Left lung (tissue), 14 donors: ENCODE measurements at places on chromosomes 12 and 14. TPM values are rescaled to one million over a fixed set of nuclear protein-coding genes. Genes with fewer than 3 reads are reported as not detected.

DNA sequence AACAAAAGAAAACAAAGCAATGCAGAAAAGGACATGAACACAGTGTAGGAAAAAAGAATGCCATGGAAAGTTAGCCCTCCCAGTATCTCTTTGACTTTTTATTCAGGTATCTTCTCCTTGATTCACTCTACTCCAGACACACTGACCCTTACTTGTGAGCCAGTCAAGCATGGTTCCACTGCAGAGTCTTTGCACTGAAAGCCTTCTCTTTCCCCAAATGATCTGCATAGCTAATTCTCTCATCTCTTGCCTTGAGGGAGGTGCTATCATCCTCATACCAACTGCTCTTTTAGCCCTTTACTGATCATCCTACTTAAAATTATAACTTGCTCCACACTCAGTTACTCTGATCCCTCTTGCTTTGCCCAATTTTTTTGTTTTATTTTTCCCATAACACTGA lies 101.2 kb upstream of the SLC16A7 start:
- no peak for DNase-seq

The NID2 gene
- total RNA-seq, result 25.0 TPM

GRCh38 chr12:6221146-6221545 lies 20.9 kb downstream of the CD9 start:
- DNase-seq, result no peak

DNA sequence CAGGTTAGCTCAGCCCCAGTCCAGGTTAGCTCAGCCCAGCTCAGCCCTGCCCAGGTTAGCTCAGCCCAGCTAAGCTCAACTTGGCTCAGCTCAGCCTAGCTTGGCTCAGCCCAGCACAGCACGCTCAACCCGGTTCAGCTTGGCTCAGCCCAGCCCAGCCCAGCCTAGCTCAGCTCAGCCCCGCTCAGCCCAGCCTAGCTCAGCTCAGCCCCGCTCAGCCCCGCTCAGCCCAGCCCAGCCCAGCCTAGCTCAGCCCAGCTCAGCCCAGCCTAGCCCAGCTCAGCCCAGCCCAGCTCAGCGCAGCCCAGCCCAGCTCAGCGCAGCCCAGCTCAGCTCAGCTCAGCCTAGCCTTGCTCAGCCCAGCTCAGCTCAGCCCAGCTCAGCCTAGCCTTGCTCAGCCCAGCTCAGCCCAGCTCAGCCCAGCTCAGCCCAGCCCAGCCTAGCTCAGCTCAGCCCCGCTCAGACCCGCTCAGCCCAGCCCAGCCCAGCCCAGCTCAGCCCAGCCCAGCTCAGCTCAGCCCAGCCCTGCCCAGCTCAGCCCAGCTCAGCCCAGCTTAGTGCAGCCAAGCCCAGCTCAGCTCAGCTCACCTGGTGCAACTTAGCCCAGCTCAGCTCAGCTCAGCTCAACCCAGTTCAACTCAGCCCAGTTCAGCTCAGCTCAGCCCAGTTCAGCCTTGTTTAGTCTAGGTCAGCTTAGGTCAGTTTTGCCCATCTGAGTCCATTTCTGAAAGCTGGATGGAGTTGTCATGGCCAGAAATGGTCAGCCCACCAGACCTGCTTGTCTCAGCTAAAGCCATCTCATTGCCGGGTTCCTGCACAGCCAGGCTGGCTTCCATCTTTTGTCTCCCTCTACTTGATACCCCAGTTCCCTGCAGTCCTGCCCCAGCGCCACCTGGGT lies 333.6 kb downstream of the TMEM121 start:
- no peak for DNase-seq

The KRT3 gene
- not detected for total RNA-seq

The KLHL33 gene
- 0.31 TPM for total RNA-seq

- peak; percentile 26 for DNase-seq
Measured at GRCh38 chr12:66352197-66352596, 49.9 kb downstream of the HELB start.

The PSMB5 gene
- total RNA-seq, result 114 TPM

The SIRT4 gene
- 2.3 TPM for total RNA-seq

The SYNDIG1L gene
- 0.87 TPM for total RNA-seq

The CFAP54 gene
- 1.1 TPM for total RNA-seq

The ALG10B gene
- total RNA-seq, result 9.3 TPM

The ESR2 gene
- 0.58 TPM for total RNA-seq

DNA sequence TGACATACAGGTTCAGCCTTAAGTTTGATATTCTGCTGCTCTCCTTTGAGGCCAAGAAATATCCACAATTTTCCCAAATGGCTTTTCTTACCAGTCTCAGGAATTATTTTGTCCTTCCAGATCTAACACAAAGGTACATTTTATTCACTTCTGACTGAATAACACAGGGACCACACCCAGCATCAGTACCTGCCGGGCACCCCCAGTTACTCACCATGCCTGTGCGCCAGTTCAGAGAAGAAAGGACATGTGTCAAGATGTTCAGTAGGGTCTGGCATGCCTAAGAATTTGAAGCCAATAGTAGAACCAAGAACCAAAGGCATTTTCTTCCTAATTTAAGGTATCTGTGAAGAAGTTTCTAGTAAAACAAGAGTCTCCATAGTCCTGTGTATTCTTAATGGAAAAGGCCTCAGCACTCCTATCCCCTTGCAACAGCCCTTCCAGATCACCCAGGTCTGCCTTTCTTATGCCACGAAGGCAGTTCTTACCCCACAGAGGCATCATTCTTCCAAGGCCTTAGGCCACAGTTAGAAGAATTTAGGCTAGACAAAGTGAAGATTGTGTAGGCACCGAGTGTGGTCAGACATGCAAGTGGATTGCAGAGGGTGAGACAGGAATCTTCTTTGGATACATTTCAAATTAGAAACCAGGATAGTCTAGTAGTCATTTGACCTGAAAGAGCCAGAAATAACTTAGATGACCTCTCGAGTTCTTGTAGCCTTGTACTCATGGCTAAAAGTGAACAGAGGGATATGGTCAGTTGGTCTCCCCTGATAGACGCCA lies 140.1 kb upstream of the HIF1A start:
- DNase-seq, result no peak

DNA sequence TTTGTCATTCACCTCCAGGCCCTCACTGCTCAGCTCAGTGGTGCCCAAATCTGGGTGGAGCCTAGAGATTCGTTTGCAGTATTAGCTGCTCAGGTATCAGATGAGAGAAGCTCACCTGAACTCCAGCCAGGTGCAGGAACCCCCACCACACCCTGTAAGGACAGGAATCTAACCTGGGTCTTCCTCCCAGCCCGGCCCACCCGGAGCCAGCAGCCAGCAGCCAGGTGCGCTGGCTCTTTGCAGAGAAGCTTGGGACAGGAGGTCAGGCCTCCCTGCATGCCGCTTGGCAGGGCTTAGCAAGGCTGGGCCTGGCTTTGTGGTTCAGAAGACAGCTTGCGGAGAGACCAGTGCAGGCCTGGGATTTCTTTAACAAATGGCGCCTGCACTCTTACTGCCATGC lies 125.6 kb upstream of the MYL2 start:
- no peak for DNase-seq

DNA sequence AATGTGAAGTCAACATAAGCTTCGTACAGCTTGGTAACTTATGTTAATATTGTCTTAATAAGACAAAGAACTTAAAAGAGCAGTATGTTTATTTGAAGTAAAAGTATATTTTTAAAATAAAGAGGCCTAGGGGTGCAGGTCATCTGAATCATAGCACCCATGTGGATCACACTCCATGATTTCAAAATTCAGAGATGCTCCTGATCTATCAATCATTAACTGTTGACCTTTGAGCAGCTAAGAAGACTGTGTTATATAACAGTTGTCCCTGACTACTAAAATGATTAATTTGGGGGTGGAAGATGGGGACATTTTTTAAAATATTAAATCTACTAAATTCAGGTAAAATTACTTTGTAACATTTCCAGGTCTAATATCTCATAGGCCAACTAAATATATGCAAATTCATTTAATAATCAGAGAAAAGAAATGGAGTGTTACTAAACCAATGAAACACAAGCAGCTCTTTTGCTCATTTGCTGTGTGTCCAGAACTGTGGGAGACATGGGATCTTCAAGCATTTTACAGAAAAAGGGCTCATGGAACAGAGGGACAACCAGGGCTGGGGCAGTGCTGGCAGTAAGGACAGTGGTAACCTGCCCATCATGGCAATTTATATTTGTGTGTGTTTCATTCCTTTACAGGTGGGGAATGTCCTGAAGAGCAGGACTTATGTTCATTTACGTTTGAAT lies 120.7 kb upstream of the PCED1B start:
- DNase-seq, result no peak

The SMCO2 gene
- total RNA-seq, result 0.52 TPM

DNA sequence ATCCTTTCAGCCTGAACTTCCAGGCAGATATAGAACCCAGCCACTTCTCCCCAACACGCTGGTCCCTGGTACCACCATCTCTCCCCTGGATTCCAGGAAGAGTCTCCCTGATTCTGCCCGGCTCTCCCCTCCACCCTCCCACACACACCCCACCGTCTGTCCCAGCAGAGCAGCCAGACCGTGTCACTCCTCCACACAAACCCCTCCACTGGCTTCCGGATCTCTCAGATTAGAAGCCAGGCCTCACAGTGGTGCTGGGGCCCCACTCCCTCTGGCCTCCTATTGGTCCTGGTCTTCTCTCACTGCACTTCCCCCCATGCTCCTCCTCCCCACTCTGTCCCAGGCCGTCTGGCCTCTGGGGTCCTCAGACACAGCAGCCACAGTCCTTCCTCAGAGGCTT lies 52.4 kb upstream of the CDKN3 start:
- DNase-seq, result no peak

GRCh38 chr14:81256289-81256960 lies 35.7 kb upstream of the GTF2A1 start:
- DNase-seq, result no peak

GRCh38 chr12:113171543-113171942 lies 13.7 kb downstream of the DDX54 start:
- no peak for DNase-seq
